ENCODE measurements at places on chromosomes 7 and 10. TPM values are rescaled to one million over a fixed set of nuclear protein-coding genes. Genes with fewer than 3 reads are reported as not detected.

GDI2 gene
- total RNA-seq: 244 TPM

GRCh38 chr10:3681642-3682554 lies 103.1 kb downstream of the KLF6 start:
- DNase-seq: no peak

DNA sequence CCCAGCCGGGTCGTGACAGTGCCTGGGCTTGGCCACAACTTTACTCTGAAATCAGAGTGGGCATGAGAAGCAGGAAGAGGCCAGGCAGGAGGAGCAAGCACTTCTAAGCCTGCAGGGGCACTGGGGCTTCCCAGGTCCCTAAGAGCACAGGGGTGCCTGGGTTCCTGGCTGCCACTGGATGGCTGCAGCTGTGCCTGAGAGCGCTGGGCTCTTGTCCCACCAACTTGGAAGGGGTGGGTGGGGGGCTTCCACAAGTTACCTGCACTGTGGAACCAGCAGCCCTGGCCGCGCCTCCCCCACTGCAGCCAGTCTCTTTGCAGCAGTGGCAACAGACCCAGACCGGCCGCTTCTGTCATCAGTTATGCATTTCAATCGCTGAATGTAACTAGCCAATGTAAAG lies 434.7 kb upstream of the GRM3 start:
- DNase-seq: no peak

- no peak for DNase-seq
Observed at GRCh38 chr10:50541921-50542320, 81.8 kb downstream of the SGMS1 start.

GRCh38 chr7:5659584-5659983 lies 121.9 kb downstream of the RNF216 start:
- no peak for DNase-seq

DNA sequence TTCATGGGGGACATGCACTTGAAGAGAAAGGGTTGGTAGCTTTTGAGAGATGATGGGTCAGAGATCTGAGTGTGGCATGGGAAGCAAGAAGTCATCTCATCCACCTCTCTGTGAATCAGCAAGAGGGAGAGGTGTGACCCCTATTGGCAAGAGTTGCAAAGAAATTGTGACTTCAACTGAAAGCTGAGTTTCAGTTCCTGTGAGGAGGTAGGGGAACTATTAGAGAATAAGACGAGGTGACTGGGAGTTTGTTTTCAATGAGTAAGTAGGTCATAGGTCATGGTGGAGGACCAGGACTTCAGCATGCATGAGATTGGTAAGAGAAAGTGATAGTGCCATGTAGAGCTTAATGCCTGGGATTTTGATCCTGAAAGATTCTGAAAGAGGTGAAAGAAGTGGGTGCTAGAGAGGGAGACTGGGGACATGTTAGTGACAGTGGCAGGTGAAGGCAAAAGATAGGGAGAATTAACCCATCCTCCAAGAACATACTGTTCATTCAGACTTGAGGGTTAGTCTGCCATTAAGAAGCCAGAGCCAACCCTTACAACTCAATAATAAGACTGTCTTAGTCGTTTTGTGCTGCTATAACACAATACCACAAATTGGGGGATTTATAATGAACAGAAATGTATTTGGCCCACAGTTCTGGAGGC lies 75.5 kb upstream of the CAPZA2 start:
- DNase-seq: no peak

Data from esophagus squamous epithelium (tissue), 5 donors.